ENCODE measurements at places on chromosomes 6 and 20. TPM values are rescaled to one million over a fixed set of nuclear protein-coding genes. Genes with fewer than 3 reads are reported as not detected.

The EPPIN gene
- total RNA-seq: not detected

The CYP39A1 gene
- 0.17 TPM for total RNA-seq

The SRSF12 gene
- total RNA-seq: 12.1 TPM

The ANKRD60 gene
- not detected for total RNA-seq

The REM1 gene
- total RNA-seq: 2.8 TPM

The FOXQ1 gene
- 1.9 TPM for total RNA-seq

The PXDC1 gene
- 7.5 TPM for total RNA-seq

The ZSCAN16 gene
- total RNA-seq: 20.0 TPM

The OGFR gene
- 70.5 TPM for total RNA-seq

The ATP6V1G2 gene
- total RNA-seq: 95.6 TPM

The LY86 gene
- not detected for total RNA-seq

The MCHR2 gene
- total RNA-seq: not detected

The FAM184A gene
- total RNA-seq: 20.0 TPM

The PDE10A gene
- total RNA-seq: 24.5 TPM

The CFB gene
- not detected for total RNA-seq

The MAP1LC3A gene
- total RNA-seq: 143 TPM

The SEC63 gene
- 311 TPM for total RNA-seq

The IRF4 gene
- 0.37 TPM for total RNA-seq

The PERP gene
- 10.7 TPM for total RNA-seq

The MOG gene
- not detected for total RNA-seq

The SNRPB gene
- 114 TPM for total RNA-seq

The VGLL2 gene
- not detected for total RNA-seq

The LY6G5C gene
- total RNA-seq: 13.8 TPM

The ULBP1 gene
- total RNA-seq: 9.3 TPM

The BPIFB1 gene
- total RNA-seq: not detected

The RNGTT gene
- total RNA-seq: 23.9 TPM

The EYA2 gene
- total RNA-seq: 94.1 TPM

The IPCEF1 gene
- total RNA-seq: 0.61 TPM

The SLC17A9 gene
- total RNA-seq: 1.8 TPM

The RBBP8NL gene
- not detected for total RNA-seq

The SYNJ2 gene
- 2.4 TPM for total RNA-seq

The LZTS3 gene
- 56.8 TPM for total RNA-seq

The NMBR gene
- not detected for total RNA-seq

The CCN2 gene
- total RNA-seq: 1.2 TPM

The GNMT gene
- 0.54 TPM for total RNA-seq

The TRIM31 gene
- not detected for total RNA-seq

The SLC22A7 gene
- total RNA-seq: 0.34 TPM

The DLL1 gene
- 34.3 TPM for total RNA-seq

The LY6G6D gene
- total RNA-seq: not detected

The DUSP15 gene
- total RNA-seq: 19.3 TPM

The MEI4 gene
- 0.86 TPM for total RNA-seq

The DNPH1 gene
- total RNA-seq: 3.5 TPM

The PNPLA1 gene
- not detected for total RNA-seq

The CNBD2 gene
- 4.7 TPM for total RNA-seq

The FHL5 gene
- total RNA-seq: not detected

The NR2E1 gene
- total RNA-seq: not detected

The SIRPA gene
- 0.34 TPM for total RNA-seq

The LTA gene
- total RNA-seq: not detected

The MUC21 gene
- total RNA-seq: not detected

The ADGRB3 gene
- total RNA-seq: 7.3 TPM

The POM121L2 gene
- total RNA-seq: not detected
